ENCODE measurements at places on chromosomes 3 and 15. TPM values are rescaled to one million over a fixed set of nuclear protein-coding genes. Genes with fewer than 3 reads are reported as not detected.

Gene POLR2M
- total RNA-seq, result 86.5 TPM

Gene TF
- 0.44 TPM for total RNA-seq

Gene EEFSEC
- total RNA-seq, result 16.1 TPM

Gene CNTN3
- not detected for total RNA-seq

Gene PATL2
- 16.5 TPM for total RNA-seq

GRCh38 chr15:33068511-33068990, 126.0 kb downstream of the FMN1 start:
- H3K27me3 ChIP-seq, result peaks cover 19% of the 10 kb centered on the region
- no peaks in the 10 kb centered on the region for H3K36me3 ChIP-seq
- no peak overlapping the region for H3K4me3 ChIP-seq
- H3K4me1 ChIP-seq, result peaks cover 4% of the 10 kb centered on the region

DNA sequence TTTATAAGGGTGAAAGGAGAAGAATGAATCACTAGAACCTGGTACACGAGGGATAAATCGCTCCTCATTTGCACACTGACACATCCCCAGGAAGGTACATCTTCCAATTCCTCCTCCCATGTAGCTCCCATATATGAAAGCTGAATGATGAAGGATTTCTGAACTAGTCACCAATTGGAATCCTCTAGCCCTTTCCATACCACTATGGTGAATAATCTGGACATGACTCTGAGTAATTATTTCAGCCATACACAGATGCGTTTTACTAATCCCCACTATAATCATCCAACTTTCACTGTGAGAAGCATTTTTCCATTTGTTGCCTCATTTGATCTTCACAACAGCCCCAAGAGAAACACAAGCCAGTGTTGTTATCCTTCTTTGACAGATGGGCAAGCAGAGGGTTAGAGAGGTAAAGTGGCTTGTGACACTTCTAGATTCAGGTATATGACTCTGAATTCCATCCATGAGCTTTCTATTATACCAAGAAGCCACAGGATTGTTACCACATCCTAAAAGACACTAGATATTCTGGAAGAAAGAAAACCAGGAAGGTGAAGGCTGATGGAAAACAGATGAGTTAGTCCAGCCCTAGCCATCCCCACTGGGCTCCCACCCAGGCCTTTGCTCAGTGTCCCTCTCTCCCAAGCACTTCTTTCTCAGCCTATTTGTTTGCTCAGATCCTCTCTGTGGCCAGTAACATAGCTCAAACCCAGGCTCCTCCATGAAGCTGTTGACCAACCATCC, 22.2 kb upstream of the BCL6 start:
- no peaks in the 10 kb centered on the region for H3K27me3 ChIP-seq
- no peak overlapping the region for H3K27ac ChIP-seq
- no peak for DNase-seq
- no peak overlapping the region for H3K4me3 ChIP-seq

GRCh38 chr3:120468635-120469295, 18.0 kb upstream of the FSTL1 start:
- no peak overlapping the region for H3K27ac ChIP-seq
- H3K36me3 ChIP-seq, result no peaks in the 10 kb centered on the region
- no peak for DNase-seq

GRCh38 chr3:40580494-40581091, 55.8 kb downstream of the ZNF621 start:
- peaks cover 11% of the 10 kb centered on the region for H3K27me3 ChIP-seq
- H3K27ac ChIP-seq, result no peak overlapping the region
- H3K4me3 ChIP-seq, result no peak overlapping the region
- H3K4me1 ChIP-seq, result no peaks in the 10 kb centered on the region
- peak; percentile 71 for DNase-seq

GRCh38 chr3:159727506-159727905, 261.1 kb upstream of the IL12A start:
- H3K4me3 ChIP-seq, result no peak overlapping the region
- DNase-seq, result no peak
- H3K27ac ChIP-seq, result no peak overlapping the region
- H3K27me3 ChIP-seq, result no peaks in the 10 kb centered on the region

- H3K27ac ChIP-seq, result no peak overlapping the region
- peaks cover 12% of the 10 kb centered on the region for H3K36me3 ChIP-seq
- H3K4me1 ChIP-seq, result peaks cover 4% of the 10 kb centered on the region
Measured at GRCh38 chr3:17551333-17551732, 191.1 kb downstream of the TBC1D5 start.

- H3K36me3 ChIP-seq, result no peaks in the 10 kb centered on the region
- no peaks in the 10 kb centered on the region for H3K27me3 ChIP-seq
- no peaks in the 10 kb centered on the region for H3K4me1 ChIP-seq
- H3K27ac ChIP-seq, result no peak overlapping the region
- H3K4me3 ChIP-seq, result no peak overlapping the region
Measured at GRCh38 chr15:26179906-26180305, 316.8 kb upstream of the ATP10A start.

DNA sequence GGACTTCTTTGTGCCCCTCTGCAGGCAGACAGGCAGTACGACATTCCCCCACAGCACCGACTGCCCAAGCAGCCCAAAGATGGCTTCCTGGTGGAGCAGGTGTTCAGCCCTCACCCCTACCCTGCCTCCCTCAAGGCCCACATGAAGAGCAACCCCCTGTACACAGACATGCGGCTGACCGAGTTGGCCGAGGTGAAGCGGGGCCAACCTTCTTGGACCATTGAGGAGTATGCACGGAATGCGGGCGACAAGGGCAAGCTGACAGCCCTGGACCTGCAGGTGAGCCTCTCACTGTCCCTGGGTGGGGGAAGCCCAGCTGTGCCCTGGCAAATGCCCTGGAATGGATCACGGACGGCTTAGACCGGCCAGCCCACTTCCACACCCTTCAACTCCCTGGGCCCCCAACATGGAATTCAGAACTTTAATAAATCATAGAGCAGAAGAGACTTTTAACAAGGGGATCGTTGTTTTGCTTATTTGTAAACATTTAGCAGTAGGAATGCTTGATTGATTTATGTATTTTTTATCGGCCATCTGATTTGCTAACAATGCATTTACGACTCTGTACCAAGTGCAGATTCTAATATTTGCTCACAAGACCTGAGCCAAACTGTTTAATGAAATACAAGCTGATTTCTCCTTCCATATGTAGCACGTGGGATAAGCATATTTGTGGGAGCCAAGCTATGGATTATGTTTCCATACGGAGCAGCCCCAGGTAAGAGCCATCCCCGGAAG, 31.1 kb downstream of the MINAR1 start:
- H3K27me3 ChIP-seq, result no peaks in the 10 kb centered on the region
- no peak overlapping the region for H3K4me3 ChIP-seq
- no peak for DNase-seq
- no peak overlapping the region for H3K27ac ChIP-seq

DNA sequence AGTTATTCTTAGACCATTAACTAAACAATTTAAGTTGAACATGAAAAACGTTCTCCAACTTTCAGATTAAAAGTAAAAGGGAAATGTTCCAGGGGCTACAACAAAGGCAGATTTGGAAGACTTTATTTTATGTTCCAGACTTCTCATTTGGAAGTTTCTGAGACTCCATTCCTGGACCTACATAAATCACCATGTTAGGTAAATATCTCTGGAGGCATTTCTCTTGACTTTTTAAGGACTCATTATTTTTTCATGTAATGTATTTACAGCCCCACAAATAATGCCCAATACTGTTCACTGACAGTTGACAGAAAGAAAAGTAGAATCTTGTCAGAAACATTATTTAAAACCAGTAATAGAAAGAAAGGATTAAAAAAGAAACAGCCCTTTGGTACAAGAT, 352.1 kb downstream of the SLC9A9 start:
- no peak for DNase-seq
- H3K36me3 ChIP-seq, result peaks cover 3% of the 10 kb centered on the region
- no peaks in the 10 kb centered on the region for H3K27me3 ChIP-seq
- H3K4me3 ChIP-seq, result no peak overlapping the region
- H3K27ac ChIP-seq, result no peak overlapping the region
- H3K4me1 ChIP-seq, result no peaks in the 10 kb centered on the region

DNA sequence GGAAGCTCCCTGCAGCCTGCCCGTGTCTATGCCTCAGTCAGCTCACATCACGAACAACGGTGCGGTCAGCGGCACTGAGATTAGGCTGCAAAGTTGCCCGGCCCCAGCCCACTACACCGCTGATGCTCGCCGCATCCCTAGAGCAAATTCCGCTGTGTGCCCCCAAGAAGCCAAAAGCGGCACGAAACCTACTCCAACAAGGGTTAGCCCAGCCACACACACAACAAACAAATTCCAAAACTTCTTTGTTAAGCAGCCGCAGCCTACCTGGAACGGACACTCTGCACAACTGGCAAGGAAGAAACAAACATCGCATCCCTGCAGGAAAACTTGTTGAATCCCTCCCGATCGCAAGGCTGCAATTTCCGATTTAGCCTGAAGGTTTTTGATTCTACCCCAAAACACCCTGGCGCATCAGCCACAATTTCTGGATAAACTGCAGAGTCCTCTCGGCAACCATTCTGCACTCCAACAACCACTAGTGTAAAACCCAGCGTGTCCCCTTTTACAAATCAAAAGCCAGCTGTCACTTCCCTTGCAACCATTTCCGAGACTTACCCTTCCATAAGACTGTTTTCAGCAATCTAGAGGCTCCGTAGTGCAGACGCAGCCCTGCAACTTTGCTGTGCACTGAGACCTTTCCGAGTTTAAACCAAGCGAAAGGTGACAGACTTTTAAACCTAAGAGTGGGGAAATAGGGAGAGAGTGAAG, 449 bp downstream of the ROBO1 start:
- H3K36me3 ChIP-seq, result no peaks in the 10 kb centered on the region
- H3K27ac ChIP-seq, result no peak overlapping the region
- H3K27me3 ChIP-seq, result peaks cover 2% of the 10 kb centered on the region
- H3K4me1 ChIP-seq, result no peaks in the 10 kb centered on the region
- no peak for DNase-seq

DNA sequence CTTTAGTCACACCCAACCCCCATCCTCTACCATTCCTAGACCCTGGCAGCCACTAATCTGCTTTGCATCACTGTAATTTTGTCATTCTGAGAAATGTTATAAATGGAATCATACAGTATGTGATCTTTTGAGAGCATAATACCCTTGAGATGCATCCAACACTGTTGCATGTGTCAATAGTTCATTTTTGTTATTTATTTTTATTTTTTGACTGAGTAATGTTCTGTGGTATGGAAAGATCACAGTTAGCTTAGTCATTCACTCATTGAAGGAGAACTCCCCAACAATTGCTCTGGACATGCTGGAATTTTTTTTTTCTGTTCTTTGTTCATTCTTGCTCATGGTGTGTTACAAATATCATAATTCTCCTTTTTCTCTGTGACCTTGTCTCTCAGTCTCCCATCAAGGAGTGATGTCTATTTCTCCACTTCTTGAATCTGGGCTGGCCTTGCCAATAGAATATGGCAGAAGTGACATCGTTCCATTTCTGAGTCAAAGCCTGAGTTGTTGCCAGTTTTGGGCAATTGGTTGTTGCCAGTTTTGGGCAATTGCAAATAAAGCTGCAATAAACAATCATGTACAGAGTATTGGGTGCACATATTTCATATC, 6.8 kb upstream of the ADPGK start:
- no peak overlapping the region for H3K27ac ChIP-seq
- H3K4me3 ChIP-seq, result no peak overlapping the region
- H3K36me3 ChIP-seq, result no peaks in the 10 kb centered on the region
- no peak for DNase-seq

GRCh38 chr15:86677278-86677677, 597.6 kb downstream of the AGBL1 start:
- H3K27ac ChIP-seq, result no peak overlapping the region
- H3K27me3 ChIP-seq, result peaks cover 4% of the 10 kb centered on the region

DNA sequence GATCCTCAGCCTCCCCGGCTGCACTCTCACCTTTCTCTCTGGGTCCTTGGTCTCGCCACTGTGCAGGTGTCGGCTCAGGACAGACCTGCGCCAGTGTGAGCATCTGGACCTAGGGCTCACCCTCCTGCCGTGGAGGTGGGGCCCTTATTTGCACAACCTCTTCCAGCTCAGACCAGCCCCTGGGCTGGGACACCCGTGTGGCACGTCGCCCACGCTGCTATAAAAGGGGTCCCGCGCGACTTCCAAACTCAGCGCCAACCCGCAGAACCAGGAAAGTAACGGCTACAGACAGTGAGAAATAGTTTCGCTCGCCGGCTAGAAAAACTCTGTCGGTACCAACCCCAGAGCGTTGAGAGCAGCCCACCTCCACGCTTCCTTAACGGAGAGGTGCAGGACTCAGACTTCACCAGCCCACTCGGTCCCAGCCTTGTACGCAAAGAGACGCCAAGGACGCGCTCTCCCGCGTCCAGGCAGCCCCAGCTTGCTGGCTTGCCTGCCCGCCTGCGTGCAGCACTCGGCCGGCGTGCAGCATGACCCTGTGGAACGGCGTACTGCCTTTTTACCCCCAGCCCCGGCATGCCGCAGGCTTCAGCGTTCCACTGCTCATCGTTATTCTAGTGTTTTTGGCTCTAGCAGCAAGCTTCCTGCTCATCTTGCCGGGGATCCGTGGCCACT, at the start of the genes DUOX2 and DUOXA2:
Gene DUOX2 (minus strand): TSS at position 97 of the 675 bp plus-strand sequence. CDS start 761 bp downstream, outside the sequence.
Gene DUOXA2 (plus strand): TSS at position 251 of the 675 bp plus-strand sequence. CDS start 280 bp downstream, at position 531.
- peaks cover 70% of the 10 kb centered on the region for H3K27me3 ChIP-seq
- H3K4me1 ChIP-seq, result peaks cover 38% of the 10 kb centered on the region
- DNase-seq, result no peak
- H3K27ac ChIP-seq, result no peak within 1 kb of the TSS
- no peaks in the 10 kb centered on the region for H3K36me3 ChIP-seq

DNA sequence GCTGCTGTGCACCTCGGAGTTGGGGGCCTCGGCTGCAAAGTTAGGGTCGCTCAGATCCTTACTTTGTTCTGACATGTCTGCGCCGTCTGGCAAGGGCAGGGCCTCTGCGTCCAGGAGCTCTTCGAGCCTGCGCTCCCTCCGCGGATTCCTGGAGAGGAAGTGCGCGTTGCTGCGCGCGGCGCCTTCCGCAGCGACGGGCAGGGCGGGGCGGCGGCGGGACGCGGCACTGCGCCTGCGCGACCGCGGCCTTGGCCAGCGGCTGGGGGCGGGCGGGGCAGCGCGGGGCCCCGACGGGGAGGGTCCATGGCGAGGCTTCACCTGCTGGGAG, at the start of gene NDN:
Gene NDN (minus strand): TSS at position 163 of the 328 bp plus-strand sequence. CDS start 88 bp downstream, at position 75.
- H3K36me3 ChIP-seq, result no peaks in the 10 kb centered on the region
- H3K4me3 ChIP-seq, result no peak within 1 kb of the TSS
- peak; percentile 14 for DNase-seq

DNA sequence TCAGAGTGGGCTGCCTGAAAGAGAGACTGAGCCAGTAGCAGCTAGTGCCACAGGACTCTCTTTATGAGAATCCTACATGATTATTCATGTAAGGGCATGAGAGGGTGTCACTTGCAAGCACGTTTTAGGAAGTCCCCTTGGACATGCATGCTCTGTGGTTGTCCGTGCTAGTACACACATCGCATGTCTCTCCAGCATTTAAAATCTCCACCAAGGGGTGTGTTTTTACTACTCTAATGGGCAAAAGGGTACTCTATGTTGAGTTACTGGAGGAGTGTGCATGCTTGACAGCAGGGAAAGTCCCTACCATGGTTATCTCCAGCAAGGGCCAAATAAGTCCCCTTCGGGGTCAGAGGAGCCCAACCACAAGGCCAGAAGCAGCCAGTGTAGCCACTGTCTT, 70.7 kb downstream of the DCLK3 start:
- H3K27ac ChIP-seq, result no peak overlapping the region
- H3K4me1 ChIP-seq, result no peaks in the 10 kb centered on the region
- DNase-seq, result no peak
- H3K4me3 ChIP-seq, result no peak overlapping the region

Measured in activated CD4-positive, alpha-beta memory T cell treated with anti-CD3 and anti-CD28 coated beads for 36 hours (primary cell).